Thymus (tissue), 14 donors: ENCODE measurements at places on chromosomes 5 and 9. TPM values are rescaled to one million over a fixed set of nuclear protein-coding genes. Genes with fewer than 3 reads are reported as not detected.

GRCh38 chr9:81607593-81608288 lies 81.6 kb downstream of the TLE1 start:
- no peak for DNase-seq

GRCh38 chr5:148179234-148179824 lies 11.0 kb downstream of the SPINK14 start:
- DNase-seq: peak; percentile 12

DNA sequence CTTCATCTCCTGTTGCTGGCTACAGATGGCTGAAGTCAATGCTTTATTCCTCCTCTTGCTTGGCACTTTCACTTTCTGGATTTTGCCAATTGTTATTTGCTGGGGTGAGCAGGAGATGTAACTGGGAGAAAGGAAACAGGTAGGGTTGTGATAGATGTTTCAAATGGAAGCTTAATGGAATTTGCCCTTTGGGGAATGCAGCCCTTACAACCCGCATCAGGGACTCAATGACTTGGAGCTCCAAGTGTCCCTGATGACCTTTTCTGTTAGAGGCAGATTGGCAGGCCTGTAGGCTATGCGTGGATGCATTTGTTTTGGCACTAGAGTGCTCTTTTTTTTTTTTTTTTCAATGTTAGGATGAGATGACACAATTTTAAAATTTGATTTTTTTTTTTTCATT lies 219.9 kb upstream of the GLRA1 start:
- no peak for DNase-seq

DNA sequence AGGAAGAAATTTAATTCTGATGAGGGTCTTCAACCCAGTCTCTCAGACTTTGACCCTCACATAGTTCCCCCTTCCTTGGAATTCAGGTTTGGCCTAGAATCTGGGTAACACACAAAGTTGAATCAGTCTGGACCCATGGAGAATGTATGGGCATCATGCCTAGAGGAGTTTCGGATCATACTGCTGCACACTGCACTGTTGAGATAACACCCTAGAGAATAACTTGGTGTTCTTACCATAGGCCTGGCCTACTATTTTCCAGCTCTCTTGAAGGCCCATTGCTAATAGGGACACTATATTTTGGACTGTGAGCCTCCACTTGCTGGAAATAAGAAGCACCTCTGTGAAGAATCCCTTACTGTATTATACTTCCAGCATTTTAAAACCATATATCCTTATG lies 413.5 kb downstream of the PLK2 start:
- DNase-seq: no peak

- DNase-seq: no peak
Observed at GRCh38 chr9:105531530-105531929, 26.4 kb upstream of the FKTN start.

- DNase-seq: no peak
Observed at GRCh38 chr5:143733665-143734455, 78.1 kb upstream of the HMHB1 start.

DNA sequence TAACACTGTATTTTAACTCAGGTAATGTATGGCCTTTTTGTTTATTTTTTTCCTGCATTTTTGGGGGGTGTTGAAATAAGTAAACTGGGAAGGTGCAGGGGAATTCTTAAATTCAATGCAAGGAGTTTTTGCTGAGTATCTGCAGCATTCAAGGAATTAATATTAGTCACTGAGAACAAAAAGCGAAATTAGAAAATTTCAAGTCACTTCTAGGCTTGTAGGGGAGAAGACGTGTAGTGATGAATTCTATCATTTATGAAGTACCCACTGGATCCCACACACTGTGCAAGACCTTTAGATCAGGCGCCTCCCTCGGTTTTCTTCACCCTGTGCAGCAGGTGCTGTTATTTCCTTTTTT lies 1.2 kb downstream of the EHMT1 start:
- no peak for DNase-seq

- DNase-seq: no peak
Observed at GRCh38 chr9:124006448-124007361, 4.9 kb upstream of the LHX2 start.

GRCh38 chr9:70561786-70562395 lies 147.4 kb upstream of the KLF9 start:
- no peak for DNase-seq

- DNase-seq: no peak
Observed at GRCh38 chr5:16315501-16315900, 135.9 kb upstream of the MARCHF11 start.

GRCh38 chr5:181207214-181207959 lies 2.4 kb upstream of the TRIM7 start:
- no peak for DNase-seq

- no peak for DNase-seq
Observed at GRCh38 chr5:69449511-69449910, 34.6 kb downstream of the MARVELD2 start.

DNA sequence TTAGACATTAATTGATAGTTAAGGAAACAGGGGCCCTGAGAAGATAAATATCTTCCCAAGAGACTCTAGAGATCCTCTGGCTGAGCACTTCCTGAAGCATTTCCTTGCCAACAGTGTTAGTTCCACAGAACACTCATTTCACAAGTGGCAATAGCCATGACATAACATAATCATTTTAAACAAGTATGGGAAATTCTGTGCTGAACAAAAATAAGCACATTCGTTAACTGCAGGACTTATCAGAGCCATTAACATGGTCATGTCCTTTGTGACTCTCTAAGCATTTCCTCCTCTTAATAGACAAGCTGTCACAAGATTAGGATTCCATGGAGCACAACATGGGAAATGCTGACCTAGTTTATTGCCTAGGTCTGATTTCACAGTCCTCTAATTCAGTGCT lies 184.9 kb downstream of the SNX18 start:
- no peak for DNase-seq

GRCh38 chr5:171979606-171980005 lies 26.8 kb downstream of the FBXW11 start:
- DNase-seq: no peak

DNA sequence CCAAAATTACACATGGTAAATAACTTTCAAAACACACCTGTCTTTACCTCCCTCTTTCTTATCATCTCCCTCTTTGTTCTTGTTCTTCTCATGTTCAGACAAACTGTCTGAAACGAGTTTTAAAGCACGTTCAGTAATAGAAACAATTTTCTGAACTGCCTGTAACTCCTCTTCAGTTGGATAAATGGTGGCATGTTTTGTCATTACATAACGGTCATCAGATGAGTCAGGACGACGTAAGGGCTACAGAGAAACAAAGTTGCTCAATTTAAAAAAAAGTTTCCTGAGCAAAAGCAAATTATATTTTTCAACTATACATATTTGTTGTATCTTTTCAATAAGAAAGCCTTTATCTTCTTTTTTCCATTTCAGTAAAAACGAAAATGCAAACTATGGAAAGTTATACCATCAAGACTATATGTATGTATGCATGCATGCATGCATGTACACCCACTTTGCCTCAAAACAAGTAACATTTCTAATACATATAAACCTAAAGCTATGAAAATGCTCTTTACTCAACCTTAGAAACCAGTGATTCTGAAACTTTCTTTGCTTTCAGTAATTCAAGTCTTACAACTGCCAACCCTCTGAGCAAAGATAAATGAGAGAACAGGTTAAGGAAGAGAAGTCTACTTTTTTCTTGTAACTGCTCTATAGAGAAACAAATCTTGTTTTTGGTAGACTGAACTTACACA lies 56.0 kb downstream of the ZFR start:
- DNase-seq: peak; percentile 16

DNA sequence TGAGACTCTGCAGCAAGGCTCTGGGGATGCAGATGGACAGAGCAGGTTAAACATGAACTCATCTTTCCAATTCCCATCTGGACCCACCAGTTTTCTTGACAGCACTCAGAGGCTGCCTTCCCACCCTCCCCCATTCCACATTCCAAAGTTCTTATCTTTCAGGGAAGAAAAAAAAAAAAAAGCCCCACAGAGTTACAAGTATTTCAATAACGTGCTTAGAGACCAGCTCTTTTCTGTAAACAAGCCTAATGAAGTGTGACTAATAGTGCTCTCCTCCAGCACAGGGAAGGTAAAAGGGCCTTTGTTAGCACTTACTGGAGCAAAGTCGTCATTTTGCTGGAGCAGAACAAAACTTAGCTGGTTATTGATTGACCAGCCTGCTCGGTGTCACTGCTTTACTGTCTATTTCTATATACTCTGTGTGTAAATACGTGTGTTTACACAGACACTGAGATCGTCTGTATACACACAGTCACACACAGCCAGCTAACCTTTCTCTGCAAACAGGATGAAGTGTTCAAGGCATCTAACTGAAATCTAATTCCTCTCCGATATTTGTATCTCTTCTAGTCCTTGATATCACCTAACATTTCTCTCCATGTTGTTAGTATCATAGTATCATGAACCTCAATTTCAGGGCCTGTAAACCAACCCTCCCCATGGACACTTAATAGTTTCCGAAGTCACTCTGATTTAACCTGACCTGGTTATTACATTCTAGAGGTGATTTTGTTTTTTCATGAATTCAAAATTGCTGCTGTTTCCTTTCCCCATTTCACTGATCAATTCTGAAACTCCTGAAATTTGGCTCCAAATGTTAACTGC lies 84.9 kb downstream of the ZNF608 start:
- no peak for DNase-seq

The RLN1 gene
- total RNA-seq: 3.6 TPM

The FAM221B gene
- total RNA-seq: under 0.01 TPM

The TAF11L12 gene
- total RNA-seq: not detected

The ITGA2 gene
- total RNA-seq: 4.1 TPM

The BARHL1 gene
- total RNA-seq: not detected

The ZNF608 gene
- 9.3 TPM for total RNA-seq

The SPOCK1 gene
- total RNA-seq: 3.7 TPM

The IFNA13 gene
- total RNA-seq: not detected
